ENCODE measurements at places on chromosomes 5 and 9.

DNA sequence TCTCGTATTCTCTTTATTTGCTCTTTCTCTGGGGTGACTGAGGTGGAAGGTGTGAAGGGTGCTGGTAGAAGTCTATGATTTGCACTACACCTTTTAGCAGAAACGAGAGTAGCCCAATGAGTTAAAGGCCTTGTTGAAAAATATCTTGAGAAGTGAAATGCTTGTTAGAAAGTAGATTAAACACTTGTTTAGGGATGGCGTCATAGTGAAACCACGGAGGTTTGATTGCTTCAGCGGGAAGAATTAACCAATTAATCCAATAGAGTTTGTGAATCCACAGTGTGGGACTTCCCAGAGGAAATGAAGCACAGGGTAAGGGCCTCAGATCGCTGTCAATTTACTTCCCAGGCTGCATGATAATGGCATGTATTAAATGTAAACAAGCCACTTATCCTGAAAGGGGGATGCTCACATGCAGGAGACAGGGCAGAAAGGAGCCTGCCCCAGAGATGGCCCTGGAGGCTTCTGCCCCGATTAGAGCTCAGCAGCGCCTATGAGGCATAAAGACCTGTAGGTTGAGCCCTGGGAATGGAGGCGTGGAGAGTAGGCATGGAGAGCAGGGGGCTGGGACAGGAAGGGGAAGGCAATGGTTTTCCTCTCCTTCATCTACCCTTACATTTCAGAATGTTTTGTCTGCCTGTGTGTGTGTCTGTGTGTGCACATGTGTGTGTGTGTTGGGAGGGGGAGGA lies 1.5 kb downstream of the FAM170A start:
- DNase-seq = peak; percentile 22

- DNase-seq = peak; percentile 91
Measured at GRCh38 chr5:160318409-160318808, 6.0 kb upstream of the CCNJL start.

DNA sequence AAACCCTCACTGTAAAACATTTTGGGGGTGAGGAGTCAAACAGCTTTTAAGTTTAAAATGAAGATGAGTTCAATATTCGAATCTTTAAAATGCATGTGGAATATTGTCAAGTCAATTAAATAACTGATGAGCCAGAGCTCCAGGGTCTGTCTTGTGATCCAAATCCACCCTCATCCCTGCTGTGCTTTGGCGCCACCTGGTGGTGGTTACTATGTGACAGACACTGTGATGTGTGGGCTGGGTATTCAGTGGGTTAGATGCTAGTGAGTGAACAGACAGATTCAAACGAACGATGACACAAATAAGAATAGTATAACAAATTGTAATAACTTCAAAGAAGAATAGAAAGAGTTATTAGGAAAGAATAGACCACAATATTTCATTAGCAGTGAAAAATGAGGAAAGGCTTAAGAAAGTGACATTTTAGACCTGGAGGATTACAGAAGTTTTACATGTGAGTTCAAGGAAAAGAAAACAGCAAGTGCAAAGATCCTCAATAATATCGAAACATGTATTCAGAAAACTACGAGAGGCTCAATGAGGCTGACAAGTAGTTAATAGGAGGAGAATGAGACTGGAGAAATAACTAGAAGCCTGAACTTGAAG lies 51.4 kb upstream of the CHSY3 start:
- peak; percentile 72 for DNase-seq

DNA sequence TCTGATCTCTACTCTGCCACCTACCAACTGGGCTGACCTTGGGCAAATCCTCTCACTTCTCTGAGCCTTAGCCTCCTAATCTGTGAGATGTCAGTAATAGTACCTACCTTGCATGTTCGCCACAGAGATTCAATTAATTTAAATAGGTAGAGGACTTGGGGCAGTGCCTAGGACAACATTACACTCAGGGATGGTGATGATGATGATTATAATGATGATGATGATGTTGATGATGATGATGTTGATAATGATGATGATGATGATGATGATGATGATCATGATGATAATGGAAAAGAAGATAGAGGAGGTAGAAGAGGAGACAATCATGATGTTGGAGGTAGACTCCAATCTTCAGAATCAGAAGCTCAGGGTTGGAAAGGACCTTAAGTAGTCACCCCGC lies 40.7 kb upstream of the SMIM23 start:
- no peak for DNase-seq

DNA sequence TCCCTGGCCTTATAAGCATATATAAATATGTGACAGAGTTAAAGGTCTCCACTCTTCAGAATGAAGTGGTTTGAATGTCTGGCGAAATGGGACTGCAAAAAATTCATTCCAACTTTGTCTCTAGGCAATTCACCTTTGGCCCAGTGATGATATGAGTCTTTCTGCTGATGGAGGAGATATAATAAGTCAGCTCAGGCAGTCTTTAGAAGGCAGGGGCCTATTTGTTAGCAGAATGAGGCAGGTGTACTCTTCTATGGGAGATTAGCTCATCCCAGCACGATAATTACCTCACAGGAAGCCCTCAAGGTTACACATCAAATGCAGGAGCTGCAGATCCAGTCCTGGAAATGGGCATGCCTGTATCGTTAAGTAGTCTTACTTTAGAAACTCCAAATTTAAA lies 300.5 kb downstream of the NR2F1-AS1 start:
- no peak for DNase-seq

GRCh38 chr5:40385544-40385943 lies 294.2 kb upstream of the PTGER4 start:
- DNase-seq = peak; percentile 43

GRCh38 chr9:78325343-78325742 lies 28.4 kb downstream of the PSAT1 start:
- DNase-seq = no peak

GRCh38 chr5:99004960-99005359 lies 76.2 kb upstream of the CHD1 start:
- DNase-seq = peak; percentile 84

GRCh38 chr5:14420101-14420811 lies 161.3 kb upstream of the OTULINL start:
- peak; percentile 21 for DNase-seq

- DNase-seq = no peak
Measured at GRCh38 chr9:131177898-131178297, 52.5 kb downstream of the NUP214 start.

- DNase-seq = peak; percentile 49
Measured at GRCh38 chr5:138177941-138178515, 402 bp downstream of the BRD8 start.

DNA sequence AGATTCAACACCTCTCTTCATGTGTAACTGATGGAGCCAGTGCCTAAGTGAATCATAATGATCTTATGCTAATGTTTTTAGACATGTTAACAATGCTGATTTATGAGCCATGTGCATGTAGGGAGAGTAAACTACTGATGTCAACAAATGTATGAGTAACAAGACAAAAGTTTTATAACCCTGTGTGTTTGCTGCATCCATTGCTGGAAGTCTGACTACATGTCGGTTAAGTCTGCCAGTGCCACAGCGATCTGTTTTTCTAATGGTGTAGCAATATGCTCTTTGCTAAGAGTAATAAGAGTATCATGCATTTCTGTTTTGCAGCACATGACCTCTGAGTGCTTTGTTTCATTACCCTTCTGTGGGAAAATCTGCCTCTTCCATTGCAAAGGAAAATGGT lies 26.4 kb upstream of the TMOD1 start:
- no peak for DNase-seq

DNA sequence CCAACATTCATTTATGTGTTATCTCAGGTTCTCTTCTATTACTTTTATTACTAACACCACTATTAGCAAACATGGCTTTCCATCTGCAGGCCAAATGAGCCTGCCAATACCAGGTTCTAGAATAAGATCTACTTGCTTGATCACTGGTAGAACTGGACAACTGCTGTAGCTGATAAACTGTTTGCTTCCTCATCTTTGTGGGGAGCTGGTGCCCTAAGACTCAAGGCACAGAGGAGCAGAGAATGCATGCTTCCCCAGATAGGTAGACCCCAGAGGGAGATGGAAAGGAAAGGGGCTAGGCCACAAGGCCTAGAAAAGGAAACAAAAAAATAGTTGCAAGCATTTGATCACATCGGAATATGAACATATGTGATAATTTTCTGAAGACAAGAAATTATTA lies 30.7 kb upstream of the AUH start:
- no peak for DNase-seq

GRCh38 chr9:129740666-129741464 lies 12.0 kb downstream of the PTGES start:
- DNase-seq = no peak

- peak; percentile 30 for DNase-seq
Measured at GRCh38 chr9:21796768-21797167, 5.7 kb upstream of the MTAP start.

GRCh38 chr9:91515074-91515687 lies 91.5 kb upstream of the NFIL3 start:
- peak; percentile 58 for DNase-seq

DNA sequence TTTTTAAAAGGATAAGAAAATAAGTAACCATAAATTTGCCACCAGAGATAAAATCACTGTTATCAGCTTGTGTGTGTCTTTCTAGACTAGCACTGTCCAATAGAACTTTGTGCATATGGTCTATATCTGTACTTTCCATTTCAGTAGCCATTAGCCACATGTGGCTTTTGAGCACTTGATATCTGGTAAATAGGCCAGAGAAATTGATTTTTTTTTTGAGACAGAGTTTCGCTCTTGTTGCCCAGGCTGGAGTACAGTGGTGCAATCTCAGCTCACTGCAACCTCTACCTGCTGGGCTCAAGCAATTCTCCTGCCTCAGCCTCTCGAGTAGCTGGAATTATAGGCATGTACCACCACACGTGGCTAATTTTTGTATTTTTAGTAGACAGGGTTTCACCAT lies 17.8 kb downstream of the RBM27 start:
- DNase-seq = no peak
